Motor neuron (in vitro differentiated cells): ENCODE measurements at places on chromosomes 5 and 9.

- peak; percentile 85 for ATAC-seq
Measured at GRCh38 chr5:120016717-120017382, 387.5 kb downstream of the FAM170A start.

- peak; percentile 5 for ATAC-seq
Measured at GRCh38 chr5:150671509-150672236, 10.6 kb downstream of the MYOZ3 start.

- ATAC-seq = no peak
Measured at GRCh38 chr5:35674049-35674448, 56.4 kb downstream of the SPEF2 start.

GRCh38 chr5:160638161-160638742 is 213.8 kb downstream of the ATP10B start:
- ATAC-seq = no peak

GRCh38 chr9:105132606-105133005 is 111.8 kb upstream of the SLC44A1 start:
- ATAC-seq = peak; percentile 92

GRCh38 chr9:75918154-75918553 is 27.7 kb downstream of the PCSK5 start:
- no peak for ATAC-seq

GRCh38 chr9:89375191-89375760 is 57.0 kb downstream of the SECISBP2 start:
- peak; percentile 53 for ATAC-seq

DNA sequence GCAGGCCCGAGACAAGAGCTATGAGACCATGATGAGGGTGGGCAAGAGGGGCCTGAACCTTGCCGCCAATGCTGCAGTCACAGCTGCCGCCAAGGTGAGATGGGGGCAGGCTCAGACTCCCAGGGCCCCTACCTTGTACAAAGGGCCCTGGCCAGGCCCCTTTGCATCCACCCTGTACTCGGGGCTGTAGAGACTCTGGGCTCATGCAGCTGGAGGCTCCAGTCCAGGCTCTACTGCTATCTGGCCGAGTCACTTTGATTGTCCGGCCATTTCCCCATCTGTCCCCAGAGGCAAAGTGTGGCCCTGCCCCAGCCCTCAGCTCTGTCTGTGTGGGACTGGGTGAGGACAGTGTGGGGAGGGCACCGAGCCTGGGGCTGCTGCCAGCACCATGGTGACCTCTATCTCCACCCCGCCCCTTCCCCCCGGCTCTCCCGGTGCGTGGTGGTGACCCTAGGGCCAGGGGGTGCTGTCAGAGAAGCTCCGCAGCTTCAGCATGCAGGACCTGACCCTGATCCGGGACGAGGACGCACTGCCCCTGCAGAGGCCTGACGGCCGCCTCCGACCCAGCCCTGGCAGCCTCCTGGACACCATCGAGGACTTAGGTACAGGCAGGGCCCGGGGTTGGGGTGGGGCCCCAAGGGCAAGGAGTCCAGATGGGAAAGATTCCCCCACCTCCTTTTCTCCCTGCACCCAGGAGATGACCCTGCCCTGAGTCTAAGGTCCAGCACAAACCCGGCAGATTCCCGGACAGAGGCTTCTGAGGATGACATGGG is 6.1 kb downstream of the REEP2 start:
- ATAC-seq = no peak

DNA sequence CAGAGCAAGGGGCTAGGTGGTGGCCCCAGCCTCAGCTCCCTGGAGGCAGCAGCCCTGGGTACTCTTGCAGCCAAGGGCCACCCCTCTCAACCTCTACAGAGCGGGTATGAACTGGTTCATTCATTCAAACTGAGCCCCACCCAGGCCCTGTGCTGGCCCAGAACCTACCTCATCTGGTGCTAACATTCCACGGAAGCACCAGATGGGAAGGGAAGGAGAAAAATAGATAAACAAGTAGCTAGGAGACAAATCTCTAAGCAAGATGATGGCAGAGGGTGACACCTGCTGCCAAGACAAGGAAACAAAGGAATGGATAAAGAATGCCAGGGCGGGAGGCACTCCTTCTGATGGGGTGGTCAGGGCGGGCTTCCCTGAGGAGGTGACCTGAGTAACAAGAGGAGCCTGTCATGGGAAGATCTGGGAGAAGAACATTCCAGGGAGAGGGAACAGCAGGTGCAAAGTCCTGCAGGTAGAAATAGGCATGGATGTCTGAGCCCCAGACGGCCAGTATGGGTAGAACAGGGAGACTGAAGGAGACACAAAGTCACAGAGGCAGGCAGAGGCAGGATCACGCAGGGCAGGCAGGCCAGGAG is 6.1 kb downstream of the ST6GALNAC4 start:
- ATAC-seq = peak; percentile 92

GRCh38 chr5:151923866-151924476 is 680 bp downstream of the GLRA1 start:
- peak; percentile 75 for ATAC-seq

GRCh38 chr5:145111420-145111819 is 723.7 kb downstream of the PRELID2 start:
- no peak for ATAC-seq

DNA sequence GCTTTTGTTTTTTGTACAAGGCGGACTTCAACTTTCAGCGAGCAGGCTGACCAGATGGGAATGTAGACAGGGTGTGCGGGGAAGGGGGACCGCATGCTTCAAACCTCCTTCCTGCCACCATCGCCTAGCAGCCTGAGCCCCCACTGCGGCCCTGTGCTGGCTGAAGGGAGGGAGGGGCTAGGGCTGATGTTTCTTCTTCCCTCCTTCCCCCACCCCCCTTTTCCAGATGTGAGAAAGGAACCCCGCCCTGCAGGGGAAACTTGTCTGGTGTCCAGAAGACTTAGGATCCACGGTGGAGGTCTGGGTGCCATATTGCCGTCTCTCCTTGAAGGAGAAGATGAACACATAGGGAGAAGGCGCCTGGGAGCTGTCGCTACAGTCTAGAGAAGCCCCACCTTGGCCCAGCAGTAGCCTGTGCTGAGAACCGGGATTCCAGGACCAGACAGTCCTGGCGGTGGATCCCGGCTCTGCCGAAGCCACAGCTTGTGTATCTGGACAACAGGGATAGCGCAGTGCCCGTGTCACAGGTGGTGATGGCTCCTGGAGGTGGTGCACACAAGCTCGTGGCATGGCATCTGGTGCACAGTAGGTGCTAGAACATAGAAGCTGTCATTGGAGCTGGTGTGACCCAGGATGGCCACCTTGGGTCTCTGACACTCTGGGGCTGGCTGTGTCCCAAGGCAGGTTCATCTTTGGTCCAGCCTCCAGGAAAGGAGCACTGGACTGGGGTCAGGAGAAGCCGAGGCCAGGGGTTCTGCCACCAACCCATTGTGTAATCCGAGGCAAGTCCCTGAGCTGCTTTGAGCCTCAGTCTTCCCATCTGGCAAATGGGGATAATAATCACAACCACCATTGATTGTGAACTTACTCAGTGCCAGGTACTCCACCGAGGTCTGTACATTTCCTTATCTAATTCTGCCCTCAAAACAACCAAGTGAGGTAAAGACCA is 205.6 kb downstream of the C9orf50 start:
- no peak for ATAC-seq

- ATAC-seq = peak; percentile 61
Measured at GRCh38 chr5:29005386-29005785, 1967.0 kb upstream of the CDH9 start.

GRCh38 chr5:140340605-140341121 is 5.7 kb downstream of the HBEGF start:
- no peak for ATAC-seq

- ATAC-seq = peak; percentile 22
Measured at GRCh38 chr5:52837068-52837467, 49.4 kb downstream of the ITGA1 start.

- no peak for ATAC-seq
Measured at GRCh38 chr5:169289520-169289919, 11.4 kb downstream of the SLIT3 start.

- peak; percentile 57 for ATAC-seq
Measured at GRCh38 chr5:171342362-171343111, 33.5 kb downstream of the TLX3 start.

GRCh38 chr9:128706671-128707381 is 4.5 kb downstream of the PKN3 start:
- no peak for ATAC-seq

DNA sequence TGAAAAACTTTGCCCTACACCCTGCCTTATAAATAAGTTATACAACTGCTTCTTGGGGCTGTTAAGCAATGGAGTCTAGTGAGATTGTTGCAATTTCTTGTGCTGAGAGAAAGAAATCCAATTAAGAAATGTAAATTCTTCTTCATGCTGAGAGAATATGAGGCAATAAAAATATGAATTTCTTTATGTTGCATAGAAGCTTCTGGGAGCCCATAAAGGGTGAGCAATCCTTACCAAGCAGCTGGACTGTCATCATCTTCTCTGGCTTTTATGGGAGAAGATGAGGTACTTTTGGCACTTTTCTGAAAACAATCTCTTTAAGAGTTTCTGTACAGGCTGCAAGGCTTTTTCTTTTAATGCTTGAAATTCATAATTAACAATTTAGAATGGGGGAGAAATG is 204.3 kb downstream of the DMRTA1 start:
- ATAC-seq = no peak

DNA sequence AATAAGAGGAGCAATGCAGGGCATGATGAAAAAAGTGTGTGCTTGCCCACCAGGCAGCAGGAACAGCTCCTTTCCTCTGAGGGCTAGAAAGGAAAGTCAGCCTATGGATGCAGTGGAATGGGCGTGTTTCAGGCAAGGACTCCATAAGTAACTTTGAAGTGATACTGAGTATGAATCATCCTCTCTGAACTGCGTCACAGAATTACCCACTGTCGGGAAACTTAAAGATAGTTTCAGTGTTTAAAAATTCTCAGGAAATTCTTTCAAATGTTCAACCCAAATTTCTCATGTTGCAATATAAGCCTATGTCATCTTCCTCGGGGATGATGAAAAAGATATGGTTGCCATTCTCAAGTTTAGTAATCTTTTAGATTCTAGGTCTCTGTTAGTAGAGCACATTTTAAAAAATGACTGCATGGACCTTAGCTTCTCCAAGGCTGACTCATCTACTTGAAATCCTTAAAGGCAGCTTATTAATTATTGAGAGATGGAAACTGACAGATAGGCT is 27.7 kb downstream of the PTCD2 start:
- ATAC-seq = peak; percentile 99

DNA sequence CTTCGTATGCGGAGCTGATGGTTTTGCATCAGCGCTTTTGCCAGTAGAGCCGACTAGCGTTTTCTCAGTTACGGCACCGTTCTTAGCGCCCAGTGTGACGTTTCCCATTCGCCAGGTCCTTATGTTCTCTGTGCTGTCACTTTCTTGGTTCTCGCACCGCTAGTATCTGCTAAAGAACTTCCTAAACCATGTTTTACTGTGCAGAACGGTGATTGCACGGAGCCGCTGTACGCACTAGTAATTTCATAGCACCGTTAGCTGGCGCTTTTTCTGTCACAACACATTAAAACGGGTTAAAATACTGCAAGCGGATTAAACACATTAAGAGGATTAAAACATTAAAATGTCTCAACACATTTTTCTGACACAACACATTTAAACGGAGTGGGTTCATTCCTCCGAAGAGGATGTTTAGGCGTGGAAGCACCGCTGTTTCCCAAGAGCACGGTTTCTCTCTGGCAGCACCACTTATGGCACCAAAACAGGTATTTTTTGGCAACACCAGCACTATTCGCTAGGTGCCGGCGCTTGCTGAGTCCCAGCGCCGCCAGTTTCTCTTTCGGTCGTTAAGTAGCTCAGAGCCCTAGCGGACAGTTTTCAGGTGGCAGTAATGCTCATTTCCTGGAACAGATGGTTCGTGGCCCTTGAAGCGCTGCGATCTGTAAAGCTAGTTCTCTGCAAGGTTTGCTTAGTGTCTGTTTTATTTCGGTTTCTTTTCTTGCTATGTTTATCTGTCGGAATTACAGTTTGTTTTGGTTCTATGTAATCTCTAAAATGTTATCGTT is 20.3 kb downstream of the ANXA2R start:
- peak; percentile 36 for ATAC-seq

DNA sequence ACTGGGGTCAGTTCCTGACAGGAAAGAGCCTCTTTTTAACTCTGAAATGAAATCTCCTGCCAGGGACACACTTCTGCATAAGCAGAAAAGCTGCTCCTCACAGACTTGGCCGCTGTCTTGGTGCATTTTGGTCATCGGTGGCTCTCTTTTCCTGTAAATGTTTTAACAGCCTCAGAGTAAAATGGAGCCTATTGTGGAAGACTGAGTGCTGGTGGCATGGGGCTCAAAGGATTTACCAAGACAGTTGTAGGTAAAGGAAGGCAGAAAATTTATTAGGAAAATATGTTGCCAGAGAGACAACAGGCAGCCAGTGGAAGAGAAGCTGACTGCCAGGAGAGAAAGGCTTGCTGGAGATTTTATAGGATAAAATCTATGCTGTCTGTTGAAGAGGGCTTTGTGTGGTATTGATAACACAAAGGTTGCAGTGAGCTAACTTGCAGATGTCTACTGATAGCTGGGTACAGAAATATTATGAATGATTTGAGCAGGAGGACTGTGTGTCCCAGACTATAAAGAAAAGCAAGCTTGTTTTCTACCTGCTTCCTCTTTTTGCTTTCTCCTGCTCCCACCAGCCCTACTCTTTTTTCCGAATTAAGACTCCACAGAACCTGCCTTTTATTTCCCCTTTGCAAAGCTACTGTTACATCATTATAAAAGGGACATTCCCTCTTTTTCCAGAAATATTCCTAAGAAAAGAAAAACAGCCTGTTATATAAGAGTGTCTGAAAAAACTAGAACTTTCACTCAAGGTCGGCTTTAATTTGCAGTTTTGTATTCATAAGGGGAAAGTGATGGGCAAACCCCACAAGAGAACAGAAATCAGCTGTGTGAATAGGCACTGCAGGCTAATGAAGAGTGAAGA is 27.9 kb upstream of the IFNA14 start:
- no peak for ATAC-seq

DNA sequence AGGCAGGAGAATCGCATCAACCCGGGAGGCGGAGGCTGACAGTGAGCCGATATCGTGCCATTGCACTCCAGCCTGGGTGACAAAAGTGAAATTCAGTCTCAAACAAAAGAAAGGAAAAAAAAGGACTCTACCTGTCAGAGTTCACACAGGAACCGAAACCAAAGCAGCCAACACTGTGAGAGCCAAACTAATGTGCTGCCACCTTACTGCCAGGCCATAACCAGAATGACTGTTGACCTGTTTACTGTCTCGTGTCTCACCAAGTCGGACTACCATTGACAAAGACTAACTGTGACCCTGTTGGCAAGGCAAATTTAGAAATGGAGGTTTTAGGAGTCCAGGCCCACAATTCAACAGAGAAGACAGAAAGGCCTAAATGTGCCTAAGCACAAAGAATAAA is 112.4 kb downstream of the ANXA2R start:
- no peak for ATAC-seq

DNA sequence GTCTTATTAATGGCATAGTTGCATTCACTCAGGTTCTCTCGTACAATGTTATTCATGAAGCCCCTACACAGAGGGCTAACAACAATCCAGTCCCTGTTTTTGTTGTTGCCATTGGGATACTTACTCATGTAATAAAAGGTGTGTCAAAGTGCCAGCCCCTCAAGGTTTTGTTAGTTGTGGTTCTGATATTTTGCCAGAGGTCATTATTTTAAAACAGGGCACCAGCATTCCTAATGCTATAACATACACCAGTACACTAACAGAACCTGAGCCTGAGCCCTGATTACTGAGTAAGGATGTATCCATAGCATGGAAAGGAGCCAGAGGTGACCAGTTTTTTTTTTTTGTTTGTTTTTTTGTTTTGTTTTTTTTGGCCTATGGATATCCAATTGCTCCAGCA is 50.2 kb downstream of the SMC2 start:
- ATAC-seq = no peak

- ATAC-seq = no peak
Measured at GRCh38 chr9:97592126-97592525, 41.0 kb downstream of the TSTD2 start.

GRCh38 chr9:136173648-136174290 is 31.2 kb downstream of the LHX3 start:
- no peak for ATAC-seq
